ENCODE measurements at places on chromosomes 1 and 21.

- DNase-seq, result no peak
Measured at GRCh38 chr1:201173736-201174135, 16.9 kb upstream of the IGFN1 start.

DNA sequence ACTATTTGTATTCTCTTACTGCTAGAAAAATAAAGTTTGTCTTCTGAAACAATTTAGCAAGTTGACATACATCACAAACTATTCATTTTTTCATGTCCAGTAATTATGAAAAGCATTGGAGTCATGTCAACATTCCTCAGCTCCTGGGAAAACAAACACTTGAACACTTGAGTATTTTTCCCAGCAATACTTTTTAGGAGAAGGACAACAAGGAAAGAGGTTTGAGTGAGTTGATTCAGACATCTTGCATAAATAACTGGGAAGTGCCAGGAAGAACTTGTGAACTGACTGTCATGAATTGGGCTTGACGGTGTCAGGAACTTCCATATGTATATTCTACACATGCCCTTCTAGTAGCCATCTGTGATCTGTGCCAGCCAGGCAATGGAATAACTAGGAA lies 195.6 kb downstream of the HMCN1 start:
- DNase-seq, result no peak

GRCh38 chr21:41888749-41889376 lies 9.7 kb upstream of the PRDM15 start:
- no peak for DNase-seq

DNA sequence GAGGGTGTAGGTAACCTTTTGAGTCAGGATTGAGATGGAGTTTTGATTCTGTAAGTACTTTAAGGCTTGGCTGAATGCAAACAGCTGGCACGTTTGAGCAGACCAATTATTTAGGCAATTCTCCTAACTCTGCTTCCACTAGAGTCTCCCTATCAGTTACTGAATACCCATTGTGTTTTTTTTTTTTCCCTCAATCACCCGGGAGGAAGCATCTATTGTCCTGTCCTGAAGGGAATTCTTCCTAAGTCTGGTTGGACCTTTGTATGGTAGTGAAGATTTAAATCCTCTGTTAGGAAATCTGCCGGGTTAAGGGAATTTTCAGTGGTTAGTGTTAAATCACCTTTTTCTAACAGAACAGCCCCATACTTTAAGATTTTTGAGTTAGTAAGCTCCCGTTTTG lies 571.2 kb upstream of the USP24 start:
- no peak for DNase-seq

GRCh38 chr1:25520446-25521061 lies 22.9 kb upstream of the LDLRAP1 start:
- DNase-seq, result peak; percentile 41

- no peak for DNase-seq
Measured at GRCh38 chr21:42377951-42378340, 11.6 kb upstream of the TFF1 start.

- DNase-seq, result peak; percentile 13
Measured at GRCh38 chr1:206757524-206758266, 12.9 kb upstream of the IL19 start.

DNA sequence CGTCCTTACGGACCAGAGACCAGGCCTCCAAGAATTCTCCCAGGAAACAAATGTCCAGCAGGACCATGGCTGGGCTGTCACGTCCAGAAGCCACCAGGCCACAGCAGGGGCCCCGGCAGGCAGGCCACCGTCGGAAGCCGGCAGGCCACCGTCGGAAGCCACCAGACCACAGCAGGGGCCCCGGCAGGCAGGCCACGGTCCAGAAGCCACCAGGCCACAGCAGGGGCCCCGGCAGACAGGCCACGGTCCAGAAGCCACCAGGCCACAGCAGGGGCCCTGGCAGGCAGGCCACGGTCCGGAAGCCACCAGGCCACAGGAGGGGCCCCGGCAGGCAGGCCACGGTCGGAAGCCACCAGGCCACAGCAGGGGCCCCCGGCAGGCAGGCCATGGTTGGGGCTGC lies 67.0 kb upstream of the PDE9A start:
- no peak for DNase-seq

DNA sequence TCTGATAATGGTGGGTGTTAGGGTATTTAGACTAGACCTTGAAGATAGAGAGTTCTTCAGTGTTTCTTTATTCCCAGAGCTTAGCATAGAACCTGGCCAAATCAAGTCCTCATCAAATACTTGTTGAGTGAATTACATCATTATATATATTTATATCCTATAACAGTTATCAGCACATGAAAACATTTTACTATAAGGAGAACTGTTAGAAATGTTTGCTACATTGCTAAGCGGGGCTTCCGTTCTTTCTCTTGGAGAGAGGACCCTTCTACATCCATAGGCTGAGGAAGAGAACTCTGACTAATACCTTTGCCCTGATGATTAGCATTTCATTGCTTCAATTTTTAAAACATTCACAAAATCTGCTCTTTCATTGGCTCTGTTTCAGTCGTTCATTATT lies 66.5 kb upstream of the NBL1 start:
- DNase-seq, result no peak

GRCh38 chr1:231695439-231696255 lies 69.1 kb downstream of the DISC1 start:
- DNase-seq, result no peak
